ENCODE measurements at places on chromosomes 13 and 19. TPM values are rescaled to one million over a fixed set of nuclear protein-coding genes. Genes with fewer than 3 reads are reported as not detected.

The EDDM13 gene
- total RNA-seq, result 1.7 TPM

- no peak overlapping the region for H3K4me3 ChIP-seq
- H3K27me3 ChIP-seq, result no peaks in the 10 kb centered on the region
- H3K36me3 ChIP-seq, result peaks cover 45% of the 10 kb centered on the region
- H3K4me1 ChIP-seq, result peaks cover 8% of the 10 kb centered on the region
- no peak for DNase-seq
These were observed 51.8 kb downstream of the TMED1 start for GRCh38 chr19:10784257-10784656.

GRCh38 chr13:68378294-68378693 lies 1148.2 kb upstream of the PCDH9 start:
- no peak overlapping the region for H3K27ac ChIP-seq
- no peaks in the 10 kb centered on the region for H3K36me3 ChIP-seq
- no peaks in the 10 kb centered on the region for H3K27me3 ChIP-seq

GRCh38 chr13:59061621-59062020 lies 1102.1 kb downstream of the DIAPH3 start:
- H3K27me3 ChIP-seq, result no peaks in the 10 kb centered on the region
- H3K4me1 ChIP-seq, result no peaks in the 10 kb centered on the region
- no peaks in the 10 kb centered on the region for H3K36me3 ChIP-seq

GRCh38 chr19:34172661-34173192 lies 423 bp downstream of the LSM14A start:
- peaks cover 2% of the 10 kb centered on the region for H3K27me3 ChIP-seq
- no peak for DNase-seq
- peak overlapping the region; percentile 97 for H3K27ac ChIP-seq
- H3K4me1 ChIP-seq, result peaks cover 37% of the 10 kb centered on the region
- H3K4me3 ChIP-seq, result peak overlapping the region; percentile 97
- H3K36me3 ChIP-seq, result peaks cover 15% of the 10 kb centered on the region

- DNase-seq, result no peak
- H3K4me3 ChIP-seq, result no peak overlapping the region
- H3K36me3 ChIP-seq, result no peaks in the 10 kb centered on the region
- H3K27ac ChIP-seq, result no peak overlapping the region
- no peaks in the 10 kb centered on the region for H3K4me1 ChIP-seq
- H3K27me3 ChIP-seq, result no peaks in the 10 kb centered on the region
These were observed 198.4 kb upstream of the ZNF536 start for GRCh38 chr19:30173593-30174356.

The CRLF1 gene
- not detected for total RNA-seq

Data from activated naive CD8-positive, alpha-beta T cell treated with anti-CD3 and anti-CD28 coated beads, Interleukin-2, amount 10 ng/mL, durations not matched to agents 7 days and 5 days (primary cell).